ENCODE measurements at places on chromosomes 7 and 10.

- no peak for DNase-seq
Observed at GRCh38 chr7:70353330-70353945, 755.2 kb downstream of the AUTS2 start.

DNA sequence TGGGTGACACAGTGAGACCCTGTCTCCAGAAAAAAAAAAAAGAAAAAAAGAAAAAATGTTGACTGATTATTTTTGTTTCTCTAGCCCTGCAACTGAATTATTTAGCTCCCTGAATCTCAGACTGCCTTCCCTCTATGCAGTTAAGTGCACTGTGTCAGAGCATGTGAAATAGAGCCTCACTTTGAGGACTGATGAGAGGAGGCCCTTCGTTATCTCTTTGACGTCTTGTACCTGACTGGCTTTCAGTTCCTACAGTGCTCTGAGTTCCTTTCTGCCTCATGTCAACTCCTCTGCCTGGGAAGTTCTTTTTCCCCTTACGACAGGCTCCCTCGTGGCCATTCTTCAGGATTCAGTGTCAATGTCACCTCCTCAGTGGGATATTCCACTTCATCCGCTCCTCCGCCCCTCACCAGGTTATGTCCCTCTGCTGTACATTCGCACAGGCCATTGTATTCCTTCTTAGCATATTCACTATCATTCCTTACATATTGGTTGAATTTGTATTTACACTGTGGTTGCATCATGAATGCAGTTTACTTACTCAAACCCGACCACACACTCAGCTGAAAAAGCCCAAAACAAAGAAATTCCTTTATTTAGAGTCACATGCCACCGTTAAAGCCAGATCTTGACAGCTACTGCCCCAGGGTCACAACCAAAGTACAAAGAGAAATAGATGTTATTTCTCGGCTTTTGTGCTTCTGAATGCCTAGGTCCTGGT is 18.1 kb upstream of the CAMK2G start:
- DNase-seq = no peak

DNA sequence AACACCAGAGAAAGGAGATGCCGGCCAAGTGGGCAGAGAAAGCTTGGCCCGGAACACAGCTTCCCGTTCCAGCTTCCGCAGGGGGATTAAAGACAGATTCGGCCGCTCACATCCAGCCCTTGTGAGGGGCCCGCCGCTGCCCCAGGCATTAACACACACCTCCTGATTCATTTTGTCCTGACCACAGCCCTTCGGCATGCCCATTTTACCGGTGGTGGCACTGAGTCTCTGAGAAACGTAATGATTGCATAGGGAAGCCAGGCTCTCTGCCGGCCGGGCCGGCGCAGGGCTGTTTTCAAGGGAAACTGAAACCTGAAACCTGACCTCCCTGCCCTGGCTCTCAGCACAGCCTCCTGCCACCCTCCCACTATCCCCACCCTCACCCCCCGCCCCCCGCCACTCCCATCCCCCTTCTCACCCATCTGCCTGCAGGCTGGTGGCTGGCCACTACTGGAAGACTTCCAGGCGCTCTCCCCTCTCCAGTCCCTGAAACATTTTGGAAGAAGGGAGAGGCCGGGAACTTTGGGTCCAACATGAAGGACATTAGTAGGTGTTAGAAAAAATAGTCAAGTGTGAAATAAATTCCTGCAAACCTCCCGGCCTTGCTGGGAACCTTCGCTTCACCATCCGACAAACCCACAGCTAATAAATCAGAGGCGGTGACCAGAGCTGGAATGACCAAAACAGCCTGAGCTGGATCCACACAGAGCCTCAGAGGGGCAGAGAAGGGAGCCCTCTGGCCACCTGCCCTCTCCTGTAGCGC is 83.5 kb upstream of the CUX1 start:
- peak; percentile 65 for DNase-seq

DNA sequence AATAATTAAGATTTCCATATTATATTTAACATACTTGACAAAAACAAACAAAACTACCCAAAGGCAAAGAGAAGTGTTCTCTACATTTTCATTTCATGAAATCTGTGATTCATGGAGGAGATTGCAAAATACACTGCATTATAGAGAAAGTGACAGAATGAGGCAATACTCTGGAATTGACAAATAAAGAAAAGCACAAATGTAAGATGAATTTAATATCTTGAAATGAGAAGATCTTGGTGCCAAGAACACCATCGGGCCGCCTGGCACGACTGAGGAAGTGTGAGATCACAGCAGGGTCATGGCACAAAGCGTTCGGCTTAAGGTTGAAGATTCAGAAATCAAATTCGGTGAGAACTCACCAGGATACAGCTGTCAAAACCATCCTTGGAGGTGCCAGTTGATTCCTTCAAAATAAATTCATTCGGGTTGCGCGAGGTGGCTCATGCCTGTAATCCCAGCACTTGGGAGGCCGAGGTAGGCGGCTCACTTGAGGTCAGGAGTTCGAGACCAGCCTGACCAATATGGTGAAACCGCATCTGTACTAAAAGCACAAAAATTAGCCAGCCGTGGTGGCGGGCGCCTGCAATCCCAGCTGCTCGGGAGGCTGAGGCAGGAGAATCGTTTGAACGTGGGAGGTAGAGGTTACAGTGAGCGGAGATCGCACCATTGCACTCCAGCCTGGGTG is 174.0 kb upstream of the PFKP start:
- no peak for DNase-seq

- peak; percentile 83 for DNase-seq
Observed at GRCh38 chr7:140541513-140542227, 62.4 kb upstream of the MKRN1 start.

- peak; percentile 20 for DNase-seq
Observed at GRCh38 chr7:132666071-132666773, 90.0 kb upstream of the PLXNA4 start.

- no peak for DNase-seq
Observed at GRCh38 chr10:22222236-22223190, 4.7 kb upstream of the EBLN1 start.

- DNase-seq = no peak
Observed at GRCh38 chr10:24858288-24859270, 93.8 kb downstream of the PRTFDC1 start.

DNA sequence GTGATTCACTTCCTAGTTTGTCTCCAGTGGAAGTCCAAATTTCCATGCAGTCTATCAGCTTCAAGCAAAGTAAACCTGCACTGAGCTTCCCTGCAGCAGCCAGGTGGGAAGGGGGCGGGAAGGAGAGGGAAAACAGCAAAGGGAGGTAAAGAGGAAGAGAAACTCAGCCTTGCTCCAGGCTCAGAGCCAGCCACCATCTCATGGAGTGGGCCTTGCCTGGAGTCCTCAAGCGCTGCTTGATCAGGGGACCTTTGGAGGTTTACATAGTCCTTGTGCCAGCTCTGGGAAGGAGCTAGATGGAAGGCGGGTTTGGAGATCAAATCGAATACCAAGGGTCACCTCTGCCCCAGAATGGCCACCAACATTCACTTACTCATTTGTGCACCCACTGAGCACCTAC is 7.4 kb downstream of the CRTAC1 start:
- DNase-seq = no peak

DNA sequence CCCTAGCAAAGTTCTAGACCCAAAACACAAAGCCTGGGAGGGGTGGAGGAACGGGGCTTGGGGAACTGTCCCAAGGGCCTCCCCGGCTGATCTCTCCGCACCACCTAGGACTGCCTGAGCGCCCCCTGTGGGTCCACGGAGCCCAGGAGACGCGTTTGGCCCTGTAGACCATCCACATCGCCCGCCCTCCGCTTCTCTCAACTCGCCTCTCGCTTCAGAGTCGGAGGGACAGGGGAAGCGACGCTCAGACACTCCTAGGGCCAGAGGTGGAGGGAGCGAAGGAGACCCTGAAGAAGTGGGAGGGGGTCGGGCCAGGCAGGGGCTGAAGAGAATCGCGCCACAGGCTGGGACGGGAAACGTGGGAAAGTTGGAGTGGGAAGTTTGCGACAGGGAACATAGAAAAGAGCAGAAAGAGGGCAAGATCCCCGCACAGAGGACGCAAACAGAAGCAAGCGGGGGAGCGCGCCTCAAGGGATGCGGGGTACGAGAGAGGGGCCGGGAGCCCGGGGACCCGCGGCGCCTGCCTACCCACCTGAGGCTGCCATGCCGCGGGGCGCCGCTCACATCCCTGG is 378 bp downstream of the PIK3AP1 start:
- DNase-seq = no peak

GRCh38 chr10:132614431-132615340 is 77.1 kb downstream of the INPP5A start:
- DNase-seq = no peak

GRCh38 chr7:17311194-17311593 is 12.7 kb downstream of the AHR start:
- no peak for DNase-seq

DNA sequence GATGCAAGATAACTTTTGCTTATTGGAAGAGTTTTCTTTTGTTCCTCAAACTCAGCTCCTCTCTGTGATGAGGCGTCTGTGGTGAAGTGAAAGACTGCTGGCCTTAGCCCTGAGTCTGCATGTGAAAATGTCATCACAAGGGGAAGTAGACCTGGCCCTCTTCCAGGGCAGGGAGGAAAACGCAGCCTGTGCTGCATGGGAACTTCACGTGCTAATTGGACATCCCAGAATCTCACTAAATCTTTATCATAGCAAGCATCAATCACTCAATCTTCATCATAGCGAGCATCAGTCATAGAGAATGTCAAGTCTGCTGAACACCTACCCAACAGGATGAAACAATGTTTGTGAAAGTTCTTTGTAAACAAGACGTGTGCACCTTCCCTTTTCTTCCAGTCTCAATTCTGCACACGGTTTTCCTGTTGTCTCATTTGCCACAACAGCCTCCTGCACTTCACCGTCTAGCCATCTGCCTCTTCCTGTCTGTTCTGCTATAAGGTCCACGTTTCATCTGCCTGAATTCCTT is 314.6 kb downstream of the FRMD4A start:
- no peak for DNase-seq

DNA sequence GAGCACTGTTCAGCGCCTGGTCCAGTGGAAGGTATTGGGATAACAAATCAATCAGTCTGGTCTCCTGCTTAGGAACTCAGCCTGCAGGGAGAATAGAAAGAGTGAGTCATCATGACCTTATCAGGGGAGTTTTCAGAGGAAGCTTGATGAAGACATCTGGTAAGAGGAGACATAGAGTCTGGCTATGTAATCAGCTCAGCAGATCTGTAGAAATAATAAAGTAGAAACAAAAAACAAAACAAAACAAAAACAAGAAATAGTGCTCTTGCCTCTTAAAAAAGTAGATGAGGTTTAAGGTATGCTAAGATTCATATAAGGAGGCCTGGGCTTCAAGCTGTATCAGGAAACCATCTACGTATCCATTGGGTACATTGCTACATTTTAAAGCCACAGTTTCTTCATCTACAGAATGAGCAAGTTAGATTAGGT is 14.4 kb downstream of the TAS2R41 start:
- peak; percentile 53 for DNase-seq

- DNase-seq = peak; percentile 46
Observed at GRCh38 chr7:110442381-110442837, 648.5 kb upstream of the LRRN3 start.

DNA sequence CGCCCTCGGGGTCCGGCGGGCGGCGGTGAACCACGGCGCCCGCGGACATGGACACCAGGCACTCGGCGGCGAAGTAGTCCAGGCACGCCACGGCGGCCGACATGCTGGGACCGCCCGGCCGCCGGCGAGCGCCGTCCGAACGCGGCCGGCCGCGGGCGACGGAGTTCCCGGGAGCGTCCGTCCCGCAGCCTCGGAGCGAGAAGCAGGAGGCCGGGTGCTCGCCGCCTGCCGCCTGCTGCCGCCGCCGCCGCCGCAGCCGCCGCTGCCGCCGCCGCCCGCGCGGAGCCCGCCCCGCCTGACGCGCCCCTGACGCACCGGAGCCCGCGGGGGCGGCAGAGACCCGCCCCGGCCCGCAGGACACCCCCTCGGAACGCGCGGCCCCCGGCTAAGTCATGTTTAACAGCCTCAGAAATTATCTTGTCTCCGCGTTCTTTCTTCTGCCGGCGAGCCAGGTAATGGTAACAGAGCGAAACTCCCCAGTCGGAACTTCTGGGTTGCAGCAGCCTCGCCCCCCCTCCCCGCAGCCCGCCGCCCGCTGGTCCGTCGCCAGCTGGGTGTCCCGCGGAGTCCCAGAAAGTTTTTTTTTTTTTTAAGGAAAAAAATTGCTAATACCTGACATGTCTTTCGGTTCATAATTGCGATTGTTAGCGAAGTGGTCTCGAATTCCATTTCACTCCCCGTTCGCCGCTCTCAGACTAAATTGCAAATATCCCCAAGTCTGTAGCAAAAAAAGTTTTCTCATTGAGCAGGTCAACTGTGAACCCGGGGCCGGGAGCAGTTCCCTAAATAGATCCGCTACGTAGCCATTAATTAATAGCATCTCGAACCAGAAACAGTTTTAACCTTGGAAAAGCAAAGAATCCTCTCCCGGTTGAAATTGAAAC is at the start of gene KLF14:
Gene KLF14 (minus strand): TSS at position 277 of the 884 bp plus-strand sequence. CDS start 174 bp downstream, at position 103.
- DNase-seq = peak; percentile 49

DNA sequence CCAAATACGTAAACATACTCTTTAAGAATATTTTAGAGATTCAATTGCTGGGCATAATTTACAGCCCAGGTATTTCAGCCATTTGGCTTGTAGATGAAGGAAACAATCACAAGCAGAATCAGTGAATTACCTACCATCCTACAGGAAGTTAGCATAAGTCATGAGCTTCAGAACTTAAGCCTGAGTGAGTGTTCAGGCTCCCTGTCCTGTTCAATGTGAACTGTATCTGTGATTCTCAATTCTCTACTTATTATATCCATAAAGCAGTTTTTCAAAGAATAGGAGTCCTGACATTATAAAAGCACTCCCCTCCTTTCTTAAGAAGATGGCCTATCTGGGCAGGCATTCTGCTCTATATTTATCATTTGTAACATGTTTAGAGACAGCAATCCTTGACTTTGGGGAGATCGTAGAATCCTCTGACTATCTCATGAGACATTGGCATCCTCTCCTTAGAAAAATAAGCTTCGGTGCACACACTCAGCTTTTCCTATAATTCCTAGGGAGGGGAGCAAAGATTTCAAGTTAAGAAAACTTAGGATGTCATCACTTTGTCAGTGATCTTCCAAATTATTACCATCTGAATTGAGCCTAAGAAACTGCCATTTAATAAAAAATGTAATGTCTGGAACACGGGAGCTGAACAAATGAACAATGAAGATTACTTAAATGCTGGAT is 645.2 kb upstream of the IGFBP3 start:
- no peak for DNase-seq

DNA sequence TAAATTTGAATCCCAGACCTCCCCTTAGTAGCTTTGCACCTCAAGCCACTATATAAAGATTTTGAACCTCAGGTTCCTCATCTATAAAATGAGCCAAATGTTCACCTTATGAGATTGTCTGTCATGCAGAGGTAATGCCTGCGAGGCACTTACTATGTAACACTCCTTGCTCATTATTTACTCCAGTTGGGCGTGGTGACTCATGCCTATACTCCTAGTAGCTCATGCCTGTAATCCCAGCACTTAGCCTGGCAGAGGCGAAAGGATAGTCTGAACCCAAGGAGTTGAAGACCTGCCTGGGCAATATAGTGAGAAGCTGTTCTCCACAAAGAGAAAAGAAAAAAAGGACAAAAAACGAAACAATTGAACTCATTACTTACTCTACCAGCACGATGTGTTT is 82.2 kb downstream of the MDFIC start:
- no peak for DNase-seq

GRCh38 chr7:1555813-1556543 is at the start of gene TMEM184A:
TSS of gene TMEM184A (minus strand) at chr7:1556205. CDS start at chr7:1555484, 721 bp downstream.
- DNase-seq = peak; percentile 27

GRCh38 chr7:115009736-115010440 is 88.0 kb downstream of the MDFIC start:
- DNase-seq = no peak

All from AG08396 (cell line).